ENCODE measurements at places on chromosomes 3 and 15.

DNA sequence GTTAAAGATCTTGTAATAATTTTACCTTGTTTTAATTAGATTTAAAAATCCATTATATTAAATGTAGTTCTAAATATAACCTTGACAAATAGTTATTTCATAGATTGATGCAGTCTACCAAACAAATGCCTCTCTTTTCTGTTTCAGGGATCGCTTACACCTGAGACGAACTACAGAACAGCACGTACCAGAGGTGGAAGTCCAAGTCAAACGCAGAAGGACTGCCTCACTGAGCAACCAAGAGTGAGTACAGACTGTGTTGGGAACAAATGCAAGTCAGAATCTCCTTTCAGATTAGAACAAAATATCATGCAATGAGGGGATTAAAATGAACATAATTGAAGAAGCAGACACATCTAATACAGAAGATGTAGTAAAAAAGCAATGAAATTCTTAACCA is 7.2 kb downstream of the SNRPN start:
- no peak for DNase-seq

GRCh38 chr3:44434834-44435510 is 42.5 kb downstream of the ZNF445 start:
- DNase-seq, result no peak

GRCh38 chr15:38536201-38536676 is 28.4 kb downstream of the RASGRP1 start:
- DNase-seq, result no peak

DNA sequence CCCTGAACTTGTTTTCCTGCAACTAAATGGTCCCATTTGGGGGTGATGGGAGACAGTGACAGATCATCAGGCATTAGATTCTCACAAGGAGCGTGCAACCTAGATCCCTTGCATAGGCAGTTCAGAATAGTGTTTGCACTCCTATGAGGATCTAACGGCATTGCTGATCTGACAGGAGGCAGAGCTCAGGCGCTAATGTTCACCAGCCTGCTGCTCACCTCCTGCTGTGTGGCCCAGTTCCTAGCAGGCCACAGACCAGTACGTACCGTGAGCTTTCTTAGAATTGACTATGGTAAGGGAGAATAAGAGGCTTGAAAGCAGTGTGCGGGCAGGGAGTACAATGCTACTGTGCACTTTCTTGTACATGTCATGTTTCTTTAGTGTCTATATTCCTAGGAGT is 17.6 kb upstream of the PLA2G4E start:
- DNase-seq, result no peak

DNA sequence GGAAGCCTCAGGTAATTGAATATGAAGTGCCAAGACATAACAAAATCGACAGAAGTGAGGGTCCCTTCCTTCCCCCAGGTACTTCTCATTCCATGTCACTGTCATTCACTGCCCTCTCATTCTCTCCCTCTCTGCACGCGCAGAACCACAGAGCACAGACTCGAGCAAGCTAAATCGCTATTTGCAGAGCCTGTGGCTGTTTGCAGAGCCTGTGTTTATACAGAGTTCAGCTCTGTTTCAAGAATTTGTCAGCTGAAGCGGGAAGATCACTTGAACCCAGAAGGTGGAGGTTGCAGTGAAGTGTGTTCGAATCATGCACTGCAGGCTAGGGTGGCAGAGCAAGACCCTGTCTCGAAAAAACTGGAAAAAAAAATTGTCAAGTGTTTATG is 2.5 kb downstream of the VILL start:
- DNase-seq, result no peak

DNA sequence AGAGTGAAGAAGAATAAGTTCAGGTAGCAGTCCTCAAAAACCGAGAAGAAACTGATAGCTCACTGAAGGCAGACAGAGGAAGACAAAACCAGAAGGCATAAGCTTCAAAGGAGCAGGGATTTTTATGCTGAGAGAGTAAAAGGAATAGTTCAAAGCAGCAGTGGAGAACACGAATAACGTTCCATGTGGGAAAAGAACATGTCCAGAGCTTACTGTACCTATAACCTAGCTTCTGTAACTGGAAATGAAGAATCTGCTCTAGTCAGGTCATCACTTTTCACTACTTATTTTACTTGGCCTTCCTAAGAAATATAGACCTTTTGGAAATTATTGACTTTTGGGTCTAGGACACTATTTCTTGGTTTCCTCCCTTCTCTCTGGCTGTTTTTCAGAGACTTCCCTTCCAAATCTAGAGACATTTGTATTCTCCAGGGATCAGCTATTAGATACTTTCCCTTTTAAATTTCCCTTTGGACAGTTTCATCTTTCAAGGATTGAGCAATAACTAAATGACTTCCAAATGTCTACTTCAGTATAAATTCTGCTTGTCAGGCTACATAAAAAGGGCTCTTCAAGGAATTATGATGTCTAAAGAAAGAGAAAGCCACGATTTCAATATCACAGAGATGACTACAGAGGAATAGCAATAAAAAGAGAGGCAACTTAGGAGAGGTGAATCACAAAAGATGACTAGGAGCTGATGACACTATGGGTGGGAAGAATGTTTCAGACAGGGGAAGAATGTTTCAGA is 46.7 kb downstream of the UBE3A start:
- DNase-seq, result no peak

DNA sequence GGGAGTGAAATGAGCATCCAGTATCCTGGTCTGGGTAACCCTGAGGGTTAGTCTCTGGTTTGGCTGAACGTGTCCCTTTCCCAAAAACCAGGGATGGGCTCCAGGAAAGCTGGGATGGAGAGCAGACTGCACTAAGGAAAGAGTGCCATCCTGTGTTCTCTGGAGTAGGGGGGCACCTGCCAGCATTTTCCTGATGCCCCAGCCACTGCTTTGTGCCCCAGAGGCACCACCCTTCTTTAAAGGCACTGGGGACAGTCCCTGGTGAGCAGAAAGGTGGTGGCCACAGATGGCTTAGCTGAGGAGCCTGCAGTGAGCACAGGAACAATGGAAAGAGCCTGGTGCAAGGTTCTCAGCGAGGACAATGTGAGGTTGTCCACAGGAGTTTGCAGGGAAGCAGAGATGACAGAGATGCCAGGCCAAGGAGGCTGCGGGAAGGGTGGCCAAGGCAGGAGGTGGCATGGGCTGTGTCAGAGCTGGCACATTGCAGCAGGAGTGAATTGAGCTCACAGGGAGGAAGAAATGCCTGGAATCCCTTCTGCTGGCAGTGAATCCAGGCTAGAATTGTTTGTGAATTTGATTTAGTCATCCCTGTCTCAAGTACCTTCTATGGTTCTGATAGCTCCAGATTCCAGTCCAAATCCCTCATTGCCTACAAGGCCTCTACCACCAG is 39.9 kb downstream of the AMOTL2 start:
- no peak for DNase-seq

- DNase-seq, result no peak
Observed at GRCh38 chr3:106338582-106339214, 469.9 kb upstream of the CBLB start.

- DNase-seq, result no peak
Observed at GRCh38 chr3:55750525-55750924, 263.4 kb upstream of the WNT5A start.

DNA sequence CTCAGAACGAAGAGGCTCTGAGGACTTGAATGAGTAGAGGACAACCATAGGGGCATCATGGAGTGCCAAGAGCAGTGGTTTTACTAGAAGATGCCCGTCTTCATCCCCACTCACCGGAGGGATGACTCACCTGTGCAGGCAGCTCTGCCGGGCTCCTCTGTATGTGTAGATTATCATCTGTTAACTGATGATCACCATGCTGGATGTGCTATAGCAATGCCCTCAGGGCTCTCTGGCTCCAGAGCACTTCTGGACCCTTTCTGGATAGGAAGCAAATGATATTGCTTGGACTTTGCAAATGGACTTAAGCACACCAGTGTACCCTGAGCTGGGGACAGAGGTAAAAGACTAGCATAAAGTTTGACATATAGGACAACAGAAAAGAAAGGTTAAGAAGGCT is 10.2 kb upstream of the TGFBR2 start:
- no peak for DNase-seq

GRCh38 chr15:65583701-65584100 is 27.2 kb downstream of the INTS14 start:
- DNase-seq, result peak; percentile 6

All from activated CD4-positive, alpha-beta T cell treated with anti-CD3 and anti-CD28 coated beads, Interleukin-2, amount 50 U/mL, for 4 hours (primary cell).